ENCODE measurements at places on chromosomes 3 and 15.

DNA sequence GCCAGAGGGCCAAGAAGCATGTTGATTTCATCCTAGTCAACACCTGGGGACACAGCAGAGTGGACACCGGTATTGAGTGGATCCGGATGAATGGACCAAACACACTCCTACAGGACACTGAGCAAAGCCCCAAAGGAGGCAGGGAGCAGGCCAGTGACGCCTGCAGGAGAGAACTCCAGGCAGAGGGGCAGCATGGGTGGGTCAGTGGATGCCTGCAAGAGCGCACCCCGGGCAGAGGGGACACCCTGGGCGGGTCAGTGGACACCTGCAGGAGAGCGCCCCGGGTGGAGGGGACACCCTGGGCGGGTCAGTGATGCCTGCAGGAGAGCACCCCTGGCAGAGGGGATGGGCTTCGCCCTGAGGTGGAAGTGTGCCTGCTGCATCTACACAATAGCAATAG, 27.6 kb upstream of the HRH1 start:
- no peak for DNase-seq

DNA sequence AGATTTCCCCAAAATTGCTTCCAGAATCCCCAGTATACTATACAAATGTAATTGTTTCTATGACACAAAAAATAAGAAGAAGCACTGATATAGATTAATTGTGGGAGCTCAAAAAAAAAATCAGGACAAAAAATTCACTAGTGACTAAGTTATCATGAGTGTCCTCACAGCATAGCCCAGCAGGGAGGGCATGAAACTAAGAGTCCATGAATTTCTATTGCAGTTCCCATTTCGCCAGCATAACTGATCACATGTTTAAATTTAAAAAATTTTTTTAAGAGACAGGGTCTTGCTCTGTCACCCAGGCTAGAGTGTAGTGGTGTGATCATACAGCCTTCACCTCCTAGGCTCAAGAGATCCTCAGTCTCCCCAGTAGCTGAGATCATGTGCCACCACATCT, 10.6 kb downstream of the NCEH1 start:
- no peak for DNase-seq

DNA sequence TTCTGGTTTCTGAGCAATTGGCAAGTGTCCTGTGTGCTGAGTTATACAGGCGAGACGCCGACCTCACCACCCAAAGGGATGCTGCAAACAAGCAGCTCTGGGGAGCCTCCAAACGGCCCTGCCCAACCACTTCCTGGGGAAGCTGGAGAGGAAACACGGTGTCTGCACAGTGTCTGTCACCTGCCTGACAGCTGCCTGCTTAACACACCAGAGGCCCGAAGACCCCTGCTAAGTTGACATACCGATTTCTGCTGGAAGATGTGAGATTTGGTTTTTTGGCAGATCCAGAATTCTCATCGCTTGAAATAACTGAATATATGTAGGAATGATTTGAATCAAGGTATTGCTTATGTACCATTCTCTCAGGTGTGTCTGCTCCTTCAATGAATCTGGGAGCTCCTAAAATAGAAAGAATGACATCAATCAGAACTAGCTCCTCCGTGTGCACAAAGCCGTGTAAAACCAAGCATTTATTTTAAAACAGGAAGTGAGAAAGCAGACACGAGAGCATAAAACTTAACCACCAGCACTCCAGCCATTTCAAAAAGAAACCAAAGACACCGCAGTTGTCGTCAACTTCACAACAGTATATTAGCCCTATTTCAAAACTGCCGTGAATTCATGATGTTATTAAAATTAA, 27.2 kb downstream of the LRRC2 start:
- DNase-seq = no peak

DNA sequence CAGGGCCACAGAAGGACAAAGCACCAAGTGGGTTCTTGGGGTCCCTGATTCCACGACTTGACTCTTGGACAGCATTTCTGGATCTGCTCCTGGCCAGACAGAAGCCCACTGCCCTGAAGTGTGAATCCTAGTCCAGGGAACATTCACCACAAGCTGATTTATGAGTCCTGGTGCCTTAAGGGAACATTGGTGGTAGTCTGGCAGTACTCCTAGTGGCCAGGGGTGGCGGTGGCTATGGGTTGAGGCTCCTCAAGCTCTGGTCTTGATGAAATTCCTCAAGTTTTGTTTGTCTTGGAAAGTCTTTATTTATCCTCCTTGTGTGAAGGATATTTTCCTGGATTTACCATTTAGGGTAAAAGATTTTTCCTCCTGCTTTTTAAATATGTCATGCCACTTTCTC, 307.5 kb downstream of the PYDC2 start:
- no peak for DNase-seq

- no peak for DNase-seq
These were observed 3.1 kb upstream of the MAP6D1 start for GRCh38 chr3:183828538-183828870.

DNA sequence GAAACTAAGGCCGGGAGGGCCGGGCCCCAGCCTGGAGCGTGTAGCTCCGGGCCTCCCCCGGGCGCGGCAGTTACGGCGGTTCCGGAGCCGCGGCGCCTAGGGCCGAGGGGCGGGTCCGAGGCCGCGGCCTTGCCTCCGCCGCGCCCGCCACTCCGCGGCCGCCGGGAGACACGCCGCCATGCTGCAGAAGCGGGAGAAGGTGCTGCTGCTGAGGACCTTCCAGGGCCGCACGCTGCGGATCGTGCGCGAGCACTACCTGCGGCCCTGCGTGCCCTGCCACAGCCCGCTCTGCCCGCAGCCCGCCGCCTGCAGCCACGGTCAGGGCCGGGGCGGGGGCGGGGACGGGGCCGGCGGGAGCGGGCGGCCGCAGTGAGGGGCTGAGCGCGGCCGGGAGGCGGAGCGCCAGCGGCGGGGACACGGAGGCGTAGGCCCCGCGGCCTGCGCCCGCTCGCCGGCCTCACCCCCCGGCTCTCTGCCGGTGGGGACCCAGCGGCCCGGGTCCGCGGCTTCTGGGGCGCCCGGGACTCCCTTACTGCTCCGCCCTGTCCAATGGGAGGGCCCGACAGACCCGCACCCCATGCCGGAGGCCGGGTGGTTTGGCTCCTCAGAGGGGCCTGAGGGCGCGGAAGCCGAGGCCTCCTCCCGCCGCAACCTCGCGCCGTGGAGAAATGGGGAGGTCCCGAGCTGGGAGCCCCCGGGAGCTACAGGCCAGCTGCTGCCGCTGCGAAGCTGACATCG, at the start of gene DIS3L:
TSS of gene DIS3L (plus strand) at position 150 of the 738 bp plus-strand sequence. CDS start at position 179, 29 bp downstream.
- DNase-seq = no peak

DNA sequence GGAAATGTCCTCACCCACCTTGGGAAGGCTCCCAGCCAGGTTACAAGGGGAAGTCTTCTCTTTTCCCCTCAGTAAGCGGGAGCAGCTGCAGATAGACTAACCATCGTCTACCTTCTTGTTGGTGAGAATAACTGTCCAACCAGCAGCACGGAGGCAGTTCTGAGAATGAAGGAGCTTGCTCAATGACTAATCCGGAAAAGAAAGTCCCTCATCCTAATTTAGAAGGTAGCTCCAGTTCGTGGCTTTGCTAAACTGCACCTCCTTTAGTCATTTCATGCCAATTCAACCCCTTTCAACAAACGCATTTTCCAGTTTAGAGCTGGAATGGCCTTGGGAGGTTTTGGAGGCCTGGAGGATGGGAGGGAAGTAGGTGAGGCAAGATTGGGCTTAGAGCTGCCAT, 527.4 kb upstream of the PROK2 start:
- DNase-seq = no peak

DNA sequence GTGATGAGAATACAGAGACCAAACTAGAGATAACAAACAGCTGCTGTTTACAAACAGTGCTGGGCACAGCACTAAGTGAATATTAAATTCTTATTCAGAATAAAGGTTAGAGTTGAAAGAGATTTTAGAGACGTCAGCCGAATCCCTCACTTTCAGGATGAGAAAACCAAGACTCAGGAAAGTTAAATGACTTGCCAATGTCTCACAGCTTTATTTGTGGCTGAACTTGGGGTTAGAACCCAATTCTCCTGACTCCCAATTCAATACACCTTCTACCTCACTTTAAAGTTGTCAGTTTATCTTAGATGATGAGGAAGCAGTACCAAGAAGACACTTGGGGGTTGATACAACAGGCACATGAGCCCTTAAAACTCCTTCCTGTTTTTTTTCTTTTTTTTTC, 180.9 kb downstream of the GAP43 start:
- no peak for DNase-seq

DNA sequence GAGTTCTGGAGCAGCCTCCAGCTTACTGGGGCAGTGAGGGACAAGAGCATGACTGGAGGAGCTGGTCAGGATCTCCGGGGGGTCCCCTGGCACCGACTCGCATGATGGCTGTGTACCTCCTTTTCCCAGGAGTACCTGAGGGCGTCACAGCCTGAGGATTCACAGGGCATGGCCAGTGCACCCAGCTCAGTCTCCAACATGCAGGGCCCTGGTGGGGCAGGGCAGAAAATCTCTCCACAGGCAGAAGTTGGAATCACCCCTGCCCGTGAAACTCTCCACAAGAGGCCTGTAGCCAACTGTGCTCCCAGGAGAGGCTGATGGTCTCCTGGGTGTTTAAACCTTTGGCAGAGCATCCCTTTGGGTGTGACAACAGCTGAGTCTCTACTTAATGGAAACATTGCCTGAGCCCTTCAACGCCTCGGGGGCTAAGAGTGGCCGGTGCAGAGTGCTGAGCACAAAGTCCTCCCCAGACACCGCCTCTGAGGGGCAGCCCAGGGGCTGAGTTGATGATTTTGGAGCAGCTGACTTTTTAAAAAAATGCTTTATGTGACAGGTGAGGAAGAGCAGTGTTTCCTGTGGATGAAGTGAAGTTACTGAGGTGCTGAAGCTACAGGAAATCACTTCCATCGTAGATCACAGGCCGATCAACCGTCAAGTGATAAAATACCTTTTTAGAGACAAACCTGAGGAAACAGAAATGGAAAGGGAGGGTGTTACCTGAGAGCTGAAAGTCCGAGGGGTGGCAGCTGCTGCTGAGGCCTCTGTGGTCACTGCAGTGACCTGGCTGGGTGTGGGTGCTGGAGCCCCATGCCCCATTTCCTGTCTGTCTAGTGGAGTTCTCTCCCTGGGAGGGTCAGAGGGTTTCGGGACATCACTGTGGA, 21.9 kb upstream of the CXCR6 start:
- no peak for DNase-seq

DNA sequence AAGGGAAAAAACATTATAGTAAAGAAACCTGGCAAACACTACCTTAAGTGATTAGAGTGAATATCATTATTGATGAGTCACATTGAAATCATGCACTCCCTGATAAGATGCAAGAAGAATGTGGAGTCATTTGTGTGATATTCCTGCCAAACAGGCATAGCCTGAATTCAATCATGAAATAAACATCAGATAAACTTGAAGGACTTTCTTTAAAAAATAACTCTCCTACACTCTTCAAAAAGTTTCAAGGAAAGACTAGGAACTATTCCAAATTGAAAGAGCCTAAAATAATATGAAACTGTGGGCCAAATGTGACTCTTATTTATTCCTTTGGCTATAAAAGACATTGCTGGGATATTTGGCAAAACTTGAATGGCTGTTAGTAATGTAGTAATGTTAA, 625.7 kb upstream of the LMCD1 start:
- no peak for DNase-seq

GRCh38 chr3:184821034-184821433, 9.1 kb downstream of the VPS8 start:
- DNase-seq = no peak

GRCh38 chr15:96049766-96050165, 280.7 kb upstream of the NR2F2 start:
- DNase-seq = no peak

GRCh38 chr15:78629716-78630065, 8.9 kb upstream of the CHRNA3 start:
- DNase-seq = no peak

- no peak for DNase-seq
These were observed at the start of gene GXYLT2 for GRCh38 chr3:72887705-72888545. TSS of gene GXYLT2 (plus strand) at chr3:72888046. CDS start at chr3:72888234, 188 bp downstream.

- DNase-seq = no peak
These were observed 63.8 kb downstream of the SLC9A9 start for GRCh38 chr3:143784446-143784845.

DNA sequence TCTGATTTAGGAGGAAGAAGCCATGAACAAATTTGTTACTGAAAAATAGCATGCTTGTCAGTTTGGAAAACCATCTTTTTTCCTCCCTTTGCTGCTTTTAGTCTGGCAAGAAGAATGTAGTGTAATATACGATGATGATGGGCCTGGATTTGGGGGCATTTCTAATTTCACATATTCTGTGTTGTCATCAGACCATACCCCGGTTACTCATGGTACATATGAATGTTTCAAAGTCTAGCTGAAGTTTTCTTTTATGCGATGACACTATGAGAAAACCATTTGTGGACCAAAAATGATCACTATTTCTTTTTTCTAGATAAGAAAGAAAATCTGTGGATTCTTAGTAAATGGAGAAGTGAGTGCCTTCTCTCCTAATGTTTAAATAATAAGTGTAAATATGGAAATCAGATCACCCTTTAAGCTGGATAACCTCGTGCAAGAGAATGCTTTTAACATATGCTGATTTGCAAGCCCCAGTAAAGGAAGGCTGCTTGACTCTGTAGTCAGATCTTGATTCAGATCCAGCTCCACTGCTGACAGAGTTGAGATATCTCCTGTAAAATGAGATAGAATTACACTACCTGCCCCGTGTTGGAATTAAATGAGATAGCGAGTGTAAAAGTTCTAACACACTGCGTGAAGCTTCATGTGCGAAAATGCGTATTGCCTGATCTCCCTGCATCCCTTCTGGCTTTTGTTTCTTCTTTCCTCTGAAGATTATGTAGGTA, 3.0 kb downstream of the MEF2A start:
- DNase-seq = no peak
